Mesothelial cell of epicardium (in vitro differentiated cells): ENCODE measurements at places on chromosomes 1 and 21.

DNA sequence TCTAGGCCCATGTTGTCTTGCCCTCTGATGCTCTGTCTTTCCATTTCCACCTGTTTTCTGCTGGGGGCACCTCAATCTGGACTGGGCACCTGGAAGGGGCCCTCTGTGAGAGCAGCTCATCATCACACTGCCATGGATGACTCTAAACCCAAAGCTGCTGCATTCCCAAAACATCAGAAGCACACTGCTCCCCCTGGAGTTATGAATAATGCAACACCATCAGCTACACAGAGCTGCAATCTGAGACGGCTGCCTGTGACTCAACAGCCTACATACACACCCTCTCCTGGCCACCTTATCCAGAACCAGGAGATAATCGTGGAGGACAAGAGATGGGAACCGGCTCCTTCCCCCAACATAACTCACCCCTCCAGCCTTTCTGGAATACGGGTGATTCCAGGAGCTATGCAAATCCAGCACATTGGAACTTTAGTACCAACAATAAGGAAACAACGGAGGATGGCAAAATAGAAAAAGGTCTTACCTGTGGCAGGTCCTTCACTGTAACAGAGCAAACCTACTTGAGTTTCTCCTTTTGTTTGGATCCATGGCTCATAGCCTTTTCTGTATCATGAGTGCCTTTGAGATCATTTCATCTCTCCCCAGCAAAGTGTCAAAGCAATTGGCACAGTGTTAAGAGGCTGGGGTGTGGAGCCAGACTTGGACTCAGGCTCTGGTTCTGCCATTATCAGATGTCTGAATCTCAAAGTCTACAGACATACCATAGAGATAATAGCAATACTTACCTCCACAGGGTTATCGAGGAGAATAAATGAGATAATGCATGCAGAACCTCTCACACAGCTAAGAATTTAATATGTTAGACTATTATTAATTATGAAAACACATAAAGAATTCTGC, 29.3 kb downstream of the AK2 start:
- DNase-seq, result no peak

DNA sequence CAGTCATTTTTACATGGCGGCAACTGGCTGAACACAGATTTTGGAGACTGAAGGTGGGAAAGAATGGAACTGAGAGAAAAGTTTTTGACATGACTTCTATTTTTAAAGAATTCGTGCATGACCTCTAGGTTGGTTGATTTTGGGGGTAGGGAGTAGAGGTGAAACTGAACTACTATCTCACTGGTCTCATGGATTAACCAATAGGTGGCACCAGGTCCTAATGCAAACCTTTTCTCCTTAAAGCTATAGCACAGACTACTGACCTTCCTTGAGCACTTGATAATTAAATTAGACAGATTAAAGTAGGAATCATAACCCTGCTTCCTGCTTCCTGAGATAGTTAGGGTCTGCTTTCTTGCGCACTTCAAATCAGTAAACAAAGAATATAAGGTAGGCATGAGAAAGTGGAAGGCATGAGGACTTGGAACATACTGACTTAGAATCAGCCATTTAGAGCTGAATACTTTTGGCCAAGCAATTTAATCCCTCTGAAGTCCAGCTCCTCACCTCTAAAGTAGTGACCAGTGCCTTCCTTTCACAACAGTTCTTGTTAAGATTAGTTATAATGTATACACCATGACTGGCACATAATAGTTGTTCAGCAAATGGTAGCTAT, 206.0 kb downstream of the CENPF start:
- no peak for DNase-seq

GRCh38 chr1:45796946-45797345, 6.5 kb upstream of the MAST2 start:
- DNase-seq, result no peak

DNA sequence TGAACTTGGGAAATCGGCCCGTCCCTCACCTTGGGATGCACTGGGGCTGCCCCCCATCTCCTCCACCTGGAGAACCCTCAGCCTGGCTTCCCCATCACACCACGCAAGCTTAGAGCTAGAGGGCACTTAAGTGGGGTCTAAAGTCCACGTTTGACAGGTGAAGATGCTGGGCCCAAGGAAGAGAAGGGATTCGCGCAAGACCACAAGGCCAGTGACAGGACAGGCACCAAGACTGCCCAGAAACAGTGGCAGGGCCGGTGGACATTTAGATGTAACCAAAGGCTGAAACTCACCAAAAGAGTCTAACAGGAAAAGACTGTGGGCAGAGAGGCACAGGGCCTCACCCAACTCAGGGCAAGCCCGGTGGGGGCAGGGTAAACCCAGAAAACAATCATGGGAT, 130.8 kb upstream of the EDN2 start:
- DNase-seq, result no peak

GRCh38 chr1:156645056-156645455, 3.1 kb downstream of the BCAN start:
- no peak for DNase-seq

- no peak for DNase-seq
Measured at GRCh38 chr1:229225331-229225782, 45.6 kb upstream of the RAB4A start.

DNA sequence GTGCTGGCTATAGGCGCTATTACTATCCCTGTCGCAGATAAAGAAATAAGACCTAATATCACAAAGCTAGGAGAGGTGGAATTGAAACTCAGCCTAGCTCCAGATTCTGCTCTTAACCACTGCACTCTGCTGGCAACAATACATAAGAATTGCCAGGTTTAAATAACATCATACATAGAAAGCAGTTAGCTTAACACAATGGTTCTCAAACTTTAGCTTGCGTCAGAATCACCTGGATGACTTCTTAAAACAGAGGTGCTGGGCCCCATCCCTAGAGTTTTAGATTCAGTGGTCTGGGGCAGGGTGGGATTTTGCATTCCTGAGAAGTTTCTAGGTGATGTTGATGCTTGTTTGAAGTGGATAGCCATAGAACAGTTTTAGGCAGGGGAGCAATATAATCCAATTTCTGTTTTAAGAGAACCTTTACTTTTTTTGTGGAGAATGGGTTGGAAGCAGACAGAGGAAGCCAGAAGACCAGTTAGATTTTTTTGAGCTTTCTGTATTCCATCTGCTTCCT, 1.1 kb upstream of the POMGNT1 start:
- no peak for DNase-seq

DNA sequence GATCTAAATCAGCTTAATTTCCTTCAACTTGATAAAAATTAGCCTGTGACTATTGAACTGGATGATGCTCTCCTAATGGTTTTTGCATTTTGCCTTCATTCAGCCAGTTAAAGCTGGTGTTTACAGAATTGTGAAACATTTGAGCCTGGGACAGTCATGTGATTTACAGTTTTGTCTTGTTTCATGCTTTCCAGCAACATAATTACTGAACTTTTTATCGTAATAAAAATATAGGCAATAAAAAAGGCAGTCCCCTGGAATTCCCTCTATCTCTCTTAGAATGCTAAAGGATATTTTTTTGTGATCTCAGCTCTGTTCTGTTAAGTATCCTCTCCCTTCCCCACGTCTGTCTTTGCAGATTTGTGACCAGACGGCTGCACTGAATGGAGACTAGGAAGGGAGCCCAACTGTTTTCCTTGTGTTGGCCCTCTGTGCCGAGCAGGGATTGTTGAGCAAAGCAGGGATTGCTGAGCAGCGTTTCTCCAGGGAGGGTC, 70.3 kb upstream of the RGL1 start:
- no peak for DNase-seq

DNA sequence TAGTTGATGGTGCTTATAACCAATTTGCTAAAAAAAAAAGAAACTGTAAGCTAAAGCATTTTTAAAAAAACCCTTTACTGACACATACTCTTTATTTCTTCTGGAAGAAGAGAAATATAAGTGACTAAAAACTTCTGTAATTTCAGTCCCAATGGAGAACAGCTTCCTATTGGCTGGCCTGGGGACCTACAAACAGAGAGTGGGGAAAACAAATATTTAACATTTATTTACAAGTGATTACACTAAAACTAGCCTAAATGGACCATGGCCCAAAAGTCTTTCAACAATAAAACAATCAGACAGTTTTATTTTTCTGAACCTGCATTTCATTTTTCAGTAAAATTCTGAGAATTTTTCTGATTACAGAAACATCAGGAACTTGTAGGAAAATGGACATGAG, 15.2 kb downstream of the TARBP1 start:
- no peak for DNase-seq

DNA sequence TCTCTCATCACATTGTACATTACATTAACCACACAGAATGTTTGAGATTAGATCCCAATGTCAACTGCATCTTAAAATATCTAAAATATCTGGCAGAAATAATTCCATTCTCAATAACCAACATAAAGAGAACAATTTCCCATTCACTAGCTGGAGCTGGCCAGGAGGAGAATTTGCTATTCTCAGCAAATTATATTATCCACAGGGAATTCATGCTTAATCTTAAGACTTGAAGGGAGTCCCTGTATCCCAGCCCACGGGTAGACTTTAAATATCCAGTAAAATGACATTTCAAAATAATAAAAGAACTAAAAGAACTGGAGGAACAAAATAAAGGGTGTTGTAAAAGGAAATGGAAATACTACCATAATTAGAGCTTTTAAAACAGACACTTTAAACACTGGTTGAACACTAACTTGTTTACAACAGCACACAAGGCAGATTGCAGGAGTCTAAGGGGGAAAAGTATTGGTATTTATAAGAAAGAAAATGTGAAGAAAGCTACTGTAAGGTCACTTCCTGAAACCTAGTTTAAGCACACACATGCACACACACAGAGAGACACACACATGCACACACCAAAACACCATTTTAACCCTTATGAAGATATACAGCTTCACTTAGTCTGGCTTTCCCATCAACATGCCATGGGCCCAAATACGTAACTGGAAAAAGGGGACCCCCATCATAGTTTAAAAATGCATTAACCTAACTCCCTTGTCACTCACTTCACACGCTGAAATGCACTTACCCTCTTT, 107.0 kb downstream of the PTPN14 start:
- no peak for DNase-seq

DNA sequence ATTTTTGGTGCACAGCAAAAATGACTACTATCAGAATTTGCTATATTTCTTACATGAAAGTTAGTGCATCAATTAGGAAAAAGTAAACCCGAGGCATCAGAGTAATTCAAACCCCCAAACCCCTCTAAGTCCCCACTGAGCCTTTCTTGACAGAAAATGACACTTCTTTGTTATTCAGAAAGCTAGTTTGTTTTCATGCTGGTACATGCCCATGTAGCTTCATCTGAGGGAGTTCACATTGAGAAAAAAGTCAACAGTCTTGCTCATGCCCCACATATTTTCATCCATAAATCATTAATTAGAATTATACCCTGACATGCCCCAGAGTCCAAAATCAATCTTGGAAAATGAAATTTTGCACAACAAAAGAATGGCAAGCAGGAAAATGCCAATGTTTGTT, 39.9 kb upstream of the PDC start:
- DNase-seq, result no peak

DNA sequence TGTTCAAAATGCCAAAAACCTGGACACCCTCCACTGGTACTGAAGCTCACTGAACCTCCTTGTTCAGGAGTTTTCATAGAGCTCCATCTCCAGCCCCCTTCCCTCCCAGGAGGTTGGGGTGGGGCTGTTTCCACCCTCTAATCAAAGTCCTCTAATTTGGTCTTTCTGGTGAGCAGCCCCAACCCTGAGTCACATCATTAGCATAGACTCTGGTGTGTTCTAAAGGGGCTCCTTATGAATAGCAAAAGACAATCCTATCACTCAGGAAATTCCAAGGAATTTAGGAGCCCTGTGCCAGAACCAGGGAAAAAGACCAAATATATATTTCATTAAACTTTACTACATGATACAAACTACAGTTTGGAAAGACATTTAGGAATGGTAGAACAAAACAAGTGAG, 13.2 kb upstream of the UBE4B start:
- DNase-seq, result no peak

DNA sequence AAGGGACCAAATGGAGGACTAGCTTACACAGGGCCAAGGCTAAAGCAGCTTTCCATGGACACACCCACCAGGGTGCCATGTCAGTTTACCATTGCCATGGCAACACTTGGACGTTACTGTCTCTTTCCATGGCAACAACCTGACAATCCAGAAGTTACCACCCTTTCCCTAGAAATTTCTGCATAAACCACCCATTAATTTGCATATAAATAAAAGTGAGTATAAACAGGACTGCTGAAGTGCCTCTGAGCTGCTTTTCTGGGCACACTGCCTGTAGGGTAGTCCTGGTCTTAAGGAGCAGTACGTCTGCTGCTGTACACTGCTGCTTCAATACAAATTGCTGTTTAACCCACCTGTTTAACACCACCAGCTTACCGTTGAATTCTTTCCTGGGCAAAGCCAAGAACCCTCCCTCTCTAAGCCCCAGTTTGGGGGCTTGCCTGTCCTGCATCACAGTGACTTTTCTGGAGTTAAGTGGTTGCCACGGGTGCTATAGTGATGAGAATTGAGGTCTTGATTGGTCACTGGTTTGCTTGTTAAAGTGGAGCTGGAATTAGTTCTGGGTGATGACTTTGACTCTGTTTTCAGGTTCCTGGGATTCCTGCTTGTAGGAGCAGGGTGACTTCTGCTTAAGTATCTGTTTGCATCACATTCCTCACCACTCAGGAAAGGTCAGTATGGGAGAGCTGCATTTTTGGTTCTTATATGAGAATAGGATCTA, 83.2 kb downstream of the CLDN17 start:
- DNase-seq, result no peak

DNA sequence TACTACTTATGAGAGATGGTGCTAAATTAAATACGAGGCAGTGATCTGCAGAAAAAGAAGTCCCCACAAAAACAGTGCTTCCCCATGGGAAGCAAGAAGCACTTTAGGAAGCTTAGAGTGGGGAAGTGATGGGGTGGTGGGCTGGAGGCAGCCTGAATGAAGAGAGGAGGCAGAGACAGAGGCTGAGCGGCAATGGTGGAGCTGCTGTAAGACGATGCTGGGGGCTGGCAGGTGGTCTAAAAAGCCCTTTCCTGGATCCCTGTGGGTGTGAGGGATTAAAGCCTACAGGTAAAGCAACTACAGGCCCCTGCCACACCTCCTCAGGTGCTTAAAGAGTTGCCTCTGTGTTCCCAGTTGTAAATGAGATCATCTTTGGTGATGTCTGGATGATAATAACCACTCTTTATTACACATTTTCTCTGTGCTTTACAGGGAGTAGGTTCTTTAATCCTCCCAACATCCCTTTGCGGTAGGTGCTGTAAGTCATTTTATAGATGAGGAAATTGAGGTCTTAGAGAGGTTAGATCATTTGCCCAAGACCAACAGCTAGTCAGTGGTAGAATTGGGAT, 39.2 kb downstream of the CNN3 start:
- no peak for DNase-seq
